ENCODE measurements at places on chromosomes 12 and 14.

DNA sequence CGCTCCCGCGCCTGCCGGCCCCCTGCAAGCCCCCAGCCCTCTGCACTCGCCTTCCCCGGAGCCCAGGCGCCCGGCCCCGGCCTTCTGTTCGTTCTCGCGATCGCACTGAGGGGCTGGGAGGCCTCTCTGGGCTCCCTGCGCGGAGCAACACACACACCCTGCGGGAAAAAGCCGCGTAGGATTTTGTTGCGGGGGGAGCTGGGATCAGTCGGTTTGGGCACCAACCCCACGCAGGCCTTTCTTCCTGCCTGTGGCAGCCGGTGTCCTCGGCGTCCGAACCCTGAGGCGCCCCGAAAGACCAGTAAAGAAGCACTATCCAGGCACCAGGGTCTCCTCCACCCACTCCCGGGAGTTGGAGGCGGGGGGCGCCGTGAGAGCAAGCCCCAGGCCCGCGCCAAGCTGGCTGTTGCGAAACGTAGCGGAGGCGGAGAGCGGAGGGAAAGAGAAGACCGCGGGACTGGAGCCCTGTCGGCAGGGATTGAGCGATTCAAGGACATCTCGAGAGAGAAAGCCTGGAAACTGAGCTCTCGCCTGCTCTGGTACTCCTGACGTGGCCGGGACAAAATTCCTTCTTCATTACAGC is 1.9 kb upstream of the HOXC5 start:
- H3K4me3 ChIP-seq: no peak overlapping the region
- H3K4me1 ChIP-seq: peaks cover 33% of the 10 kb centered on the region
- H3K27ac ChIP-seq: no peak overlapping the region
- H3K27me3 ChIP-seq: peaks cover 91% of the 10 kb centered on the region
- DNase-seq: no peak

DNA sequence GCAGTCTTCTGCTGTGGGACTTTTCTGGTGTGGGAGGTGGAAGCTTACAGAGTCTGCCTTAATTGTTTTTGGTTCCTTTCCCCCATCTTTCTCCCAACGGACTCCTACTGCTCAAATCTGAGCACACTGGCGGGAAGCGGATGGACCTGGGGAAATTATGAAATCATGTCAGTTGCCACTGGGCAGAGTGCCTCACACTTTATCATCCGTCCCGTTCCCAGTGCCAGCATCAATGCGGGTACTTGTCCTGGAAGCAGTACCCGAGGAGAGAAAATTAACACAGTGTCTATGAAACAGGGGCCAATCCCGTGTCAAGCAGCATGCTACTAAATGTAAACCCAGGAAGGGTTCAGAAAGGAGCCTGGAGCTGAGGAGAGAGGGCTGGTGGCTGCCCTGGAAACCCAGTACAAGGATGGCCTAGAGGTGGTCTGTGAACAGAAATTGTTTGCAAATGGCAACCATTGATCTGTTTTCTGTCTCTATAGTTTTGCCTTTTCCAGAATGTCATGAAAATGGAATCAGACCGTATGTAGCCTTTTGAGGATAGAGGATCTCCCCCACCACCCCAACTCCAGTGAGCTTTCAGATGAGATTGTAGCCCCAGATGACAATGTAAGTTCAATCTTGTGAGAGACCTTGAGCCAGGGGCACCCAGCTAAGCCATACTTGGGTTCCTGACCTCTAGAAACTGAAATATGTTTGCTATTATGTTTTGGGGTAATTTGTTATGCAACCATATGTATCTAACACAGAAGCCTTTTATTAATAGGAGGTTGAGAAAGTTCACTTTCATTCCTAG is 908 bp upstream of the CDKL1 start:
- peaks cover 3% of the 10 kb centered on the region for H3K27me3 ChIP-seq
- DNase-seq: no peak
- peaks cover 18% of the 10 kb centered on the region for H3K4me1 ChIP-seq
- peak overlapping the region; percentile 82 for H3K4me3 ChIP-seq

DNA sequence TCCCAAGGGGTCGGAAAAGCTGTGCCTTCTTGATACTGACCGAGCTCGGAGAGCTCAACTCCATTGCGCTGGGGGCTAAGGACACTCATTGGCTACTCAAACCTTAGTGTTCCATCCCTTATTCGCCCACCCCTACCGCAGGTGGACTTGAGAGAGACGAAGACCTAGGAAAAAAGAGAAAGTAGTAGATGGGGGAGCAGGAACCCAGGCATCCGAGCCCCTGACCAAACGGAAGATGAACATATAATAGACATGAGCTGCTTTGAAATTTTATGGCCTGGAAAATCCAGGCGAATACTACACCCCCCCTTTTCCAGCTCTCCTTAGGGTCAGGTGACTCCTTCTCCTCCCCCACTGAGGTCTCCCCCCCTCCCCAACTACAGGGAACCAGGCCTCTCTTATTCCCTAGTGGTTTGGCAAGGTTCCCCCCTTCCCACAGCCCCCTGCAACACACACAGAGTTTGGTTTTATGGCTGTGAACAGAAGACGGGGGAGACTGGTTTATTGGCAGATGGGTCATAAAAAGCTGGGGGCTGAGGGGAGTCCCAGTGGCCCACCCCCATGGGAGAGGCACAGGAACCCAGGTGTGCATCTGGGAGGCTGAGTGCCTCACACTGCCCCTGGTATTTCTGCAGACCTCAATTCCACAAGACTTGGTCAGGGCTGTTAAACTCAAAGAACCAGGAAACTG is 1.6 kb downstream of the GDF11 start:
- no peak for DNase-seq
- H3K27ac ChIP-seq: peak overlapping the region; percentile 81
- peak overlapping the region; percentile 89 for H3K4me3 ChIP-seq
- H3K27me3 ChIP-seq: no peaks in the 10 kb centered on the region

DNA sequence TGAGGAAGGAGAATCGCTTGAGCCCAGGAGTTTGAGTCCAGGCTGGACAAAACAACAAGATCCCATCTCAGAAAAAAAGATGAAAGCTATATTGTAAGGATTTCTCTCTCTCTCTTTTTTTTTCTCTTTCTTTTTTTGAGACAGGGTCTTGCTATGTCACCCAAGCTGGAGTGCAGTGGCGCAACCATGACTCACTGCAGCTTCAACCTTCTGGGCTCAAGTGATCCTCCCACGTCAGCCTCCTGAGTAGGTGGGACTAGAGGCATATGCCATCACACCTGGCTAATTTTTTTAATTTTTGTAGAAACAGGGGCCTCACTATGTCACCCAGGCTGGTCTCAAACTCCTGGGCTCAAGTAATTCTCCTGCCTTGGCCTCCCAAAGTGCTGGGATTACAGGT is 5.8 kb upstream of the MRPL42 start:
- no peak overlapping the region for H3K27ac ChIP-seq
- no peaks in the 10 kb centered on the region for H3K27me3 ChIP-seq
- no peak overlapping the region for H3K4me3 ChIP-seq
- H3K4me1 ChIP-seq: no peaks in the 10 kb centered on the region

GRCh38 chr12:93645702-93646101 is 31.5 kb upstream of the CRADD start:
- DNase-seq: no peak
- H3K4me1 ChIP-seq: no peaks in the 10 kb centered on the region
- no peak overlapping the region for H3K4me3 ChIP-seq
- H3K27ac ChIP-seq: no peak overlapping the region
- no peaks in the 10 kb centered on the region for H3K36me3 ChIP-seq

GRCh38 chr12:29253906-29254625 is 105.0 kb downstream of the FAR2 start:
- H3K4me1 ChIP-seq: no peaks in the 10 kb centered on the region
- no peak overlapping the region for H3K4me3 ChIP-seq
- DNase-seq: no peak
- no peaks in the 10 kb centered on the region for H3K27me3 ChIP-seq

Measured in activated T-cell treated with anti-CD3 and anti-CD28 coated beads, Interleukin-2, amount 50 U/mL, for 24 hours (primary cell).